Sciatic nerve (tissue), 2 donors: ENCODE measurements at places on chromosomes 1 and 21.

DNA sequence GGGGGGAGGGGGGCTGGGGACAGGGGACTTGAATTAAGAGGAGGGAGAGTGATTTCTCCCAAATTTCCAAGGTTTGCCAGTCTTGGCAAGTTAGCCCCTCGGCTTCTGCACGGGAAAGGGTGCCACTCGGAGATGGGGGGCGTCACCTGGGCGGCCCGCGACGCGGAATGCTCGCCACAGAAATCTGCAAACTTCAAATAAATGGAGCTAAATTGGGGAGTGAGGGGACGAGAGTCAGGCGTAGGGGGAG, 885 bp upstream of the SSBP3 start:
- no peak for DNase-seq

- no peak for DNase-seq
Measured at GRCh38 chr1:62271948-62272728, 47.1 kb downstream of the KANK4 start.

DNA sequence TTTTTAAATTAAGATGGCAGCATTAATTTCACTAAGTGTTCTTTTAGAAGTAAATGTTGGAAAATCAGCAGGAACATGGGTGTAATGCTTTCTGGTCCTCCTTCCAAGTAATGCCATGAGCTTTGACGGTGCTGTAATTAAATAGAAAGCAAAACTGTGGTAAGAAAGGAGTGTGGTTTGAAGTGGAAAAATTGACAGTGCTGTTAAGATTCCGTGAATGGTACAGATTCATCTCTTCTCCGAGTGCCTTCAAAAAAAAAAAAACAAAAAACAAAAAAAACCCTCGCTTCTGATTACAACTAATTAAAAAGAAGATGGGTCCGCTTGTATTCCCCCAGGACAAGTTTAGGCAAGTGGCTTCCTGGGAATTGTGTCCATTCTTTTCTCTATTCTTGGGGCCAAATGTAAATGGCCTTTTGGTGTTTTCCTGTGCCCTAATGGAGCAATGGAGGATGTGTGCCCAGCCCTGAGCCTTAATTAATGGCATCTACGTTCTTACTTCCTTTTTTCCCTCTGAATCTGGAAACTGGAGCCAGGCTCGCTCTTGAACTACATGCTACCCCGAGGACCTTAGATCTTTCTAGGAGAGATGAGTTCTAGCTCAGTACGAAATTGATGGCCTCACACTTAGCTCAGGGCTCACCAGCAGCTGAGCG, 5.1 kb downstream of the LMO4 start:
- no peak for DNase-seq

DNA sequence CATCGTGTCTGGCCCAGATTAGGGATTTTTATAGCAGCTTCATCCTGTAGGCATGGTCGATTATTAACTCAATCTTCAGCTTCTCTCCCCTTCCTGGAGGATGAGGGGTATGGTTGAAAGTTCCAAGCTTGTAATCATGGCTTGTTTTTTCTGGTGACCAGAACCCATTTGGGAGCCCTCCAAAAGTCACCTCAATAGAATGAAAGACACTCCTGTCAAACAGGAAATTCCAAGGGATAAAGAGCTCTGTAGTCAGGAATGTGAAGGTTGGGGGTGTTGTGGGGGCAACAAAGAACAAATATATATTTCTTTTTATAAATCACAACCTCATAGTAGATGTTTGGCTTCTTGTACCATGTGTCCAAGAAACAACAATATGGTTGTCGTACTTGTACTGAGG, 212.7 kb upstream of the ESRRG start:
- DNase-seq: no peak

- peak; percentile 73 for DNase-seq
Measured at GRCh38 chr1:227947676-227948492, at the start of gene WNT9A. Gene WNT9A, minus strand, starts transcription at chr1:227947932. Its CDS starts 45 bp downstream, at chr1:227947887.

- no peak for DNase-seq
Measured at GRCh38 chr1:232648316-232648715, 18.4 kb upstream of the SIPA1L2 start.

DNA sequence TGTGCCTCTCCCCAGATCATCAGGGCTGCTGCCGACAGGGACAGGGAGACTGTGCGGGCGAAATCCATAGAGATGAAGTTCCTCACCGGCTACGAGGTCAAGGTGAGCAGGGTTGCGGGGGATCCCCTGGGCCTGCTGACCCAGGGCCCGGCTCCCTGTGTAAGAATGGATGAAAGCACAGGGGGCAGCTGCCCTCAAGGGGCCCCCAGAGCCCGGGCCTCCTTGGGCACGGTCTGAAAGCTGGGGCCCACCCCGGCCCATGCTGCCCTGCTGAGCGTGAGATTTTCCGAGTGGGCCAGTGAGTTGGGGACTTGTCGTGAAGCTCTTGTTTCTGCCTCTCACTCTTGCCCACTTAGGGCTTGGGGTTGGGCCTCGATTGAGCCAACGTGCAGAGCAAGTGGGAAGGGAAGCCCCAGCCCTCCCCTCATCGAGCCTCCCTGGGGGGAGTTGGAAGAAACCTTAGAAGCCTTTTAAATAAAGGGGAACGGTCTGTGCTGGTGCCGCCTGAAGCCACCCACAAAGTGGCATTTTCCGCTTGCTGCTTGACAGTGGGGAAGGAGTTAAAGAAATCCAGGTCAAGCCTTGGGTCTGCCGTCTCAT, 45.2 kb downstream of the COQ8A start:
- DNase-seq: no peak

DNA sequence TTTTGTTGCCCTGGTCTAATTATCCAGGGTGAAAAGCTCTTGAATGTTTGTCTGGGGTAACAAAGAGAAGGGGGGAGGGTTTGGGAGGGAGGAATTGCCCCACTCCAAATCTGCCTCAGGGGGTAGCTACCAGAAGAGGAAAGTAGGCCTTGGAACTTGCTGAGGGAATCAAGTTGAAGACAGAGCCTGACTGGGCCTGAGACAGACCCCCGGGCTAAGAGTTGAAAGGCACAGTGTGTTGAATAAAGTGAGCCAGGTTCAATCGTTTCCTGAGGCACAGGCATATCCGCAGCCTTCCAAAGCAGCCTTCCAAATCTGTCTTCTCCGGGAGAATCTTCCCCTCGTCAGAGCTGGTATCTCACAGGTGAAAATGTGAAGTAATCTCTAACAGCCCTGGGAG, 96.6 kb downstream of the LRIG2 start:
- DNase-seq: no peak
